ENCODE measurements at places on chromosomes 3 and 15. TPM values are rescaled to one million over a fixed set of nuclear protein-coding genes. Genes with fewer than 3 reads are reported as not detected.

- no peak for DNase-seq
Observed at GRCh38 chr3:55059027-55059629, 131.3 kb upstream of the LRTM1 start.

- no peak for DNase-seq
Observed at GRCh38 chr15:79349525-79349924, 38.6 kb downstream of the TMED3 start.

- no peak for DNase-seq
Observed at GRCh38 chr3:17078926-17079465, 194.2 kb downstream of the PLCL2 start.

- no peak for DNase-seq
Observed at GRCh38 chr3:8485943-8486342, 15.7 kb upstream of the LMCD1 start.

GRCh38 chr3:195895861-195896360, 12.4 kb downstream of the TNK2 start:
- peak; percentile 45 for DNase-seq

DNA sequence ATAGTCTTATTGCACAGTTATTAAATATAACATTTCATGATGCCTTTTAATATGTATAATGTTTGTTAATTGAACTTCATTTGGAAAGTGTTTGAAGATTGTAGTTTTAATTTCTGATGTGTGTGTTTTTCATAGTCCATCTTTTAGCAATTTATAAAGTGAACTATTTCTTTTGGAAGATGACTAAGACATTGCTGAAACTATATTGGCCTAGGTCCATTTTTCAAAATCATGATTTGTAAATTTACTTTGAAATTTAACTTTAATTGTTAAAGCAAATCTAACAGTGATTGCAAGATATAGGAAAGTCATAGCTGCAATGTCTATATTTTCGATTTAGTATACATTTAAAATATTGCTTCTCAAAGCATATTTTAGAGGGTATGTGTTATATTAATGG, 30.8 kb downstream of the MCTP2 start:
- no peak for DNase-seq

- DNase-seq, result no peak
Observed at GRCh38 chr3:37443363-37444035, 269.1 kb upstream of the LRRFIP2 start.

- DNase-seq, result no peak
Observed at GRCh38 chr3:144429719-144430121, 458.1 kb downstream of the DIPK2A start.

- no peak for DNase-seq
Observed at GRCh38 chr3:25462495-25462894, 34.4 kb downstream of the RARB start.

GRCh38 chr15:60379525-60380274, 18.1 kb downstream of the ANXA2 start:
- DNase-seq, result no peak

DNA sequence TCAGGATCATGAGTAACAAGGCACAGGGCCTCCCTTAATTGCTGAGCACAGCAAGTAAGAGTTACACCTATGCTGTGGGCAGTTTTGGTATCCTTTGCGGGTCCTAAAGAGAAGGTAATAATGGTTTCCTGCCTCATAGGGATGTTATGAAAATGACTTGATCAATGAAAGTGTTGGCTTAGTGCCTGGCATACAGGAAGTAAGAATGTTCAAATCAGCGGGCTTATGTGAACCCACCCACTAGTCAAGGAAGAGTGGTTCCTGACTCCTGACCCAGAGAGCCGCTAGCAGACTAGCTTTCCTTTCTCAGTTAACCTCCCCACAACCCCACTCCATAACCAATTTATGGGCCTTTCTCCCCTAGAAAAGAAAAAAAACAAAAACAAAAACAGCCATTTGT, 5.2 kb upstream of the ADAMTS9 start:
- no peak for DNase-seq

DNA sequence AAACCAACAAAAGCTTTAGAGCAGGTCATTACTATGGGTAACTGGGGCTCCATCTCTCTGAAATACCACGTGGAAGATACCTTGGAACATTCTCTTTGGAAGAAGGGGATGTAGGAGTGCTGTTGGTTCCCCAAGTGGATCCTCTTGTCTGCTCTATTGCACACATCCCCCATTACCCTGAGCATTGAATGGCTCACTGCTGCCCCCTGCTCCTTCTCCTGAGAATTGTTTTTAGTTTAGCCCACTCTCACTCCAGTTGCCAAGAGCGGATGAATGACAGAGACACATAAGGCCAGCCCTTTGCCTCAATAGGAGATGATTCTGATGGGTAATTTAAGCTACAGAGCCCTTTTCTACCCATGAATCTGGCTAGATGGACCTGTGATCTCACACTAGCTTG, 135.6 kb upstream of the SUCLG2 start:
- no peak for DNase-seq

DNA sequence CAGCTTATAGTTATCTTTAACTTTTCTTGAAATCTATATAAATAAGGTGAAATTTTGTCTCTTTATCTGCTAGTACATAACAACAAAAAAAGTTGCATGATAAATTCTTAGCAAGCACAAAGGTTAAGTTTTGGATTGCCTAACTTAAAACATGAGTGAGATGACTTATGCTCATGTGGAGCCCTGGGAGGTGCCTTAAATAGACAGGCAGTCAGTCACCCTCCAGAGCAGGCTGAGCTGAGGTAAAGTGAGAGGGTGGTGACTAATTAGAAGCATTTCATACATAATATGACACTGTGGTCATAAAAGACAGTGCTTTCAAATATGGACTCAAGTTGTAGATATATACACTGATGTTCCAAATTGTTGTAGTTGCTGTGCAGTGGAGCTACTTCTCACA, 14.6 kb upstream of the MME start:
- DNase-seq, result no peak

DNA sequence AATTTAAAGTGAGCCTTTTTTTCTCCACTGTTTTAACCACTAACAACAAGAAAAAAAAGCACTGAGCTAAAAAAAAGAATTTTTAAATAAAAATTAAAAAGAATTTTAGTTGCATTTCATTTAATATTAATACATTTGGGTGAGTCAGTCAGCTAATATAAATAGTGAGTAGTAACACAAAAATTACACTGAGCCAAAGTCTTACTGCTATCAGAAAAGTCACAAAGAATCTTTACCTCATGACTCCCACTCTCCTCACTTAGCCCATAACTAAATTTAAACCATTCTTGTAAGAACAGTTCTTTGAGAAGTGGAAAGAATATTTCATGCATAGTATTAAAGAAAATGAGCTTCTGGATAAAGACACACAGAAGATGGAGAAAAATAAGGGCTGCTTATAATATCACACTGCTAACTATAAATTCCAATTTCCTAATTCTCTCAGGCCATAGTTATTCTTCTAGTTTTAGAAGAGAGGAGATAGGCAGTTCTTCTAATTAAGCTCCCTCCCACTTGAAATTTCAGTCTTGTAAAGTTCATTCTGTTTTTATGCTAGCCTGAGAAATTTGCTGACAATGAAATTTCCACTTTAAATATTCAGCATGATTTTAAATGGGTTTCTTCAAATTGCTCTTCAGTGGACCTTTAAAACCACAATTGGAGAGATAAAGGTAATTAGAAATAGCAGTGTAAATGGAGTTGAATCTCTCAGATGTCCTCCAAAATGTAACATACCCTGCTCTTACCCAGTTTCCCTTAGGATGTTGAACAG, 17.6 kb downstream of the SHQ1 start:
- DNase-seq, result no peak

- DNase-seq, result no peak
Observed at GRCh38 chr3:122533931-122534334, 19.2 kb upstream of the KPNA1 start.

DNA sequence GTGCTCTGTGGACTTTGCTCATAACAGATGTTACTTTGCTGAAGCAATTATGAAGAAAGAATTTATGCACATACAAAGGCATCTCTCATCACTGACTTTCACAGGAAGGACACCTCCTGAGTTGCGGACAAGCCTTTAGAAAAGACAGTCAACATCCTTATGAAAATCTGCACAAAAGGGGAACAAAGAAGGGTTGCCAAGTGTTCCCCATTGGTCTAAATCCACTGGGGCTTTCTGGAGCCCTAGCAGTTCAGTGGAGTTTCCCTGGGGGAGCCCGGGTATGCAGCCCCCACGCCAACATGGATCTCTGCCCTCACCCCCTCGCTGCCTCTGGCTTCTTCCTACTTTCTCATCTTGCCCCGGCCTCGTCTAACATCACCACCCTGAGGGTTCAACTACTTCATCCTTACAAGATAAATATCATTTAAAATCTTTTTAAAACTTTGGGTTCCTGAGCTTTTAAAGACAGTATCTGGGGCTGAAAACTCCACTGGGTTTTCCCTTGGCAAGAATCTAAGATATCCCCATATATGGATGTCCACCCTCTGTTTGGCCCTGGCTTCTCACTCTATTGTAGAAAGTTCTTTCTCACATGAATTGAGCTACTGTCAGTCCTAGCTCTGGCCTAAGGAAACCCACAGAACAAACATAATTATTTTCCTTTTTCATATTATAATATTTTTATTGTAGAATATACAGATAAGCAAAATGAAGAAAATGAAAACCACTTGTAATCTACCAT, 207.9 kb upstream of the RGMA start:
- DNase-seq, result no peak

DNA sequence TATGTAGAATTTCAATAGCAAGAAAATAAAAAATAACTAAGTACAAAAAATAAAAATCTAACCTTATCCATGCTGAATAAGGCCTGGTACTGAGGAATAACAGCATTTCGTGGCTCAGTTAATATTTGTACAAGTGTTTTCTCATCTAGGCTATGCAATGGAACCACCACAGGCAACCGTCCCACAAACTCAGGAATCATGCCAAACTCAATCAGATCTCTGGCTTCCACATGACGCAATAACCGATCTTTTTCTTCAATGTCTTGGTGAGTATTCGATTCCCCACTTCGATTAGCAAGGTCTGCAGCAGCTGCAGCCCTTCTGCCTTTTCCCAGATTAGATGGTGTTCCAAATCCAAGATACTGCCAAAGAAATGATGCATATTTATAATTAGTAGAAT, 21.1 kb upstream of the PDCD7 start:
- no peak for DNase-seq

- no peak for DNase-seq
Observed at GRCh38 chr15:90062462-90062932, 39.8 kb downstream of the IDH2 start.

DNA sequence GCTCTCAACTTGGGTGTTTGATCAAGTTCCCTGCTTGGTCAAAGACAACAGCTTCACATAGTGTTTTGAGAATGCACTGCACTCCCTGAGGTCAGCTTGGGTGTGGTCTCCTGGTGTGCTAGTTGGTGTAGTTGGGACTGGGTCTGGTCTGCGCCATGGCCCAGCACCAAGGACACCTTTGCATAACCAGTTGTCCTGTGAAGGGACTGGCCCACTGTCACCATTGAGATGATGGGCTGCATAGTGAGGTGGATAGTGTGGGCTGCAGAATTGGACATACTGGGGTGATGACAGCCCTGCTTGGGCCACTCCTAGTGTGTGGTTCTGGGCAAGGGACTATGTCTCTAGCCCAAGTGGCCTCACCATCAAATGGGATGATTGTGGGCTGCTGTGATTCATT, 9.5 kb downstream of the RPSA start:
- DNase-seq, result no peak

DNA sequence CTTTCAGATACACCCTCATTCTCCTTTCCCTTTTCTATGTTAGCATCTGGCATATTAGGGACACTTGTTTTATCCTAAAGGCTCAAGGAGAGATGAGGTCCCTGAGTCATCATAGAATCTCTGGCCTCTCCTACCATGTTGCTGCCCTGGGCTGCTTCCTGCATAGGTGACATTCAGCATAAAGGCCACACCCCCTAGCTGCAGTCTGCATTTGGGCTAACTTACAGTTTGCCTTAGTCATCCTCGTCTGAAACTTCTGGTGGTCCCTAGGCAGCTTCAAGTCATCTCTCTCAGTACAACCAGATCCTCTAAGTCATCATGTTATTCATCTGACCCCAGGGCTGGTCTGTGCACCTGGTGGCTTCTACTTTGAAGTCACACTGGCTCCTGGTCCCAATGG, 982.7 kb upstream of the NR2F2 start:
- DNase-seq, result no peak

DNA sequence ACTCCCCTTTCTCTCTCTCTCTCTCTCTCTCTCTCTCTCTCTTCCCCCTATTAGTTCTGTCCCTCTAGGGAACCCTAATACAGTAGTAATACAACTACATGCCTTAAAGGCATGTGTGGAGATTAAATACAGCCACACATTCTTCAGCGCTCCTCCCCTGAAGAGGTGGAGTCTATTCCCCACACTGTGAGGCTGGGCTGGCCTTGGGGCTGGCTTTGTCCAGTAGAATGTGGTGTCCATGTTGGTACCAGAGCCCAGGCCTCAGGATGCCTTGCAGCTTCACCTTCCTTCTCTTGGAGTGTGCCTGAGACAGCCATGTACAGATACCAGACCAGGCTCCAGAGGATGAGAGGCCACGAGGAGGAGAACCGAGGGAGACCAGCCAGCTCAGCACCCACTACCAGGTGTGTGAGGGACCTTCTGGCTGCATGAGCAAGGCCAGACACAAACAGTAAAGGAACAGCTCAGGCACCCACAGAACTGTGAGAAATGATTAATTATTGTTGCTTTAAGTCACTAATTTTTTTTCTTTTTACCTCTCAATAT, 10.7 kb downstream of the SLC6A20 start:
- DNase-seq, result no peak

DNA sequence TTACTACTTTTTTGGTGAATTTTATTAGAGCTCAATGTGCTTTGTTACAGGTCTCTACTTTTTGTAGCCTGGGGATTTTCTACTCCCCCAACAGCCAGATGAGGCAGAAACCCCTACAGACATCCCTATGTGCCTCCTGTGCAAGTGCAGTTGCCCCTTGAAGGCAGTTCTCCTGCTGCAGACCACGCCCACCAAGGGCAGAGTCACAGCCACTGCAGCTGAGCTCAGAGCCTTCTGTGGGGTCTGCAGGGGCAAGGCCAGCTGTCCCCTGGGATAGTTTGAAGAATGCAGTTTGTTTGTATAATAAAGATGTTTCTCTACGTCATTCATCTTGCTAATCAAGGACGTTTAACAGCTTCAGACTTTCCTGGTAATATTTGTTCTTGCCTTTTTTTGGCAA, 76.8 kb downstream of the NPAP1 start:
- DNase-seq, result no peak

The TP63 gene
- 1.7 TPM for total RNA-seq

The ARGFX gene
- total RNA-seq, result not detected

The HACD3 gene
- 54.0 TPM for total RNA-seq

The GP9 gene
- total RNA-seq, result not detected

The B3GNT5 gene
- total RNA-seq, result 10.7 TPM

The LAMB2 gene
- 662 TPM for total RNA-seq

The KNG1 gene
- not detected for total RNA-seq

The C2CD4B gene
- total RNA-seq, result 3.5 TPM

The ITGB5 gene
- 114 TPM for total RNA-seq

The HIGD2B gene
- not detected for total RNA-seq

The ANP32A gene
- 65.1 TPM for total RNA-seq

The POLQ gene
- not detected for total RNA-seq

The FILIP1L gene
- total RNA-seq, result 34.1 TPM

The LSAMP gene
- 6.1 TPM for total RNA-seq

The RGMA gene
- total RNA-seq, result 33.0 TPM

The THAP10 gene
- 1.4 TPM for total RNA-seq

The HYAL1 gene
- total RNA-seq, result 26.5 TPM

The SKOR1 gene
- 0.98 TPM for total RNA-seq

The TMEM158 gene
- 2.7 TPM for total RNA-seq

The ZPLD1 gene
- total RNA-seq, result not detected

All from tibial nerve (tissue), 4 donors.